ENCODE measurements at places on chromosomes 3 and 15.

- DNase-seq = no peak
Measured at GRCh38 chr15:56207711-56208110, 36.0 kb downstream of the RFX7 start.

- DNase-seq = no peak
Measured at GRCh38 chr15:41961001-41961518, 11.3 kb downstream of the EHD4 start.

- DNase-seq = no peak
Measured at GRCh38 chr3:125582707-125583106, 12.6 kb downstream of the OSBPL11 start.

DNA sequence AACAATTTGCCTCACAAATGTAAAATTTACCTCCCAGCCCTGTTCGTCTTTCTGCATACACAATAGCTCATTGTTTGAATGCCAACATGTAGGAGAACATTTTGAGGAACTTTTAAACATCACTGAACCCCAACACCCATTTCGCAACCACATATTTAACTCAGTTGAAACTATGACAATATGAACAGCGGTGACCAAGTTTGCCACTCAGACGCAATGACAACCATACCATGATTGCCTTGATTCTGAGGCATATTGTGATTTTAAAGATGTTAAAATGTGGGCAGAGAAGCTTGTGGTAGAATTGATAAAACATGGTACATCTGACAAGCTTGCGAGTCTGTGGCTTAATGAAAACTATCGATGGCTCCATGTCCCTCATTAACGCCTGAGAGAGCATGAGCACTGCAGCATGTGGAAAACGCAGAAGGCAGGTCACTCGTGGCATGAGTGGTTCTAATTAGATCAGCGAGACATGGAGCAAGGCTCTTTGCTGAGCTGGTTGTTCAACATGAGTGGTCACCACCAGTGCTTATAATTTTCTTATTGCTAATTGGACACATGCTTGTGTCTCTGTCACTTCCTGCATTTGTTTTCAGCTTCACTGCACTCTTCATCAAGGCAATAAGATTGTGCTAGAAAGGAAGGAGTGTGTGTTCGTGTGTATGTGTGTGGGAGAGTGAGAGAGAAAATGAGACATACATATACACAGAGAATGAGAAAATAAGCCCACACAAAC, 116.8 kb downstream of the CHST2 start:
- no peak for DNase-seq

GRCh38 chr15:75198560-75199356, 2.9 kb upstream of the C15orf39 start:
- peak; percentile 54 for DNase-seq

DNA sequence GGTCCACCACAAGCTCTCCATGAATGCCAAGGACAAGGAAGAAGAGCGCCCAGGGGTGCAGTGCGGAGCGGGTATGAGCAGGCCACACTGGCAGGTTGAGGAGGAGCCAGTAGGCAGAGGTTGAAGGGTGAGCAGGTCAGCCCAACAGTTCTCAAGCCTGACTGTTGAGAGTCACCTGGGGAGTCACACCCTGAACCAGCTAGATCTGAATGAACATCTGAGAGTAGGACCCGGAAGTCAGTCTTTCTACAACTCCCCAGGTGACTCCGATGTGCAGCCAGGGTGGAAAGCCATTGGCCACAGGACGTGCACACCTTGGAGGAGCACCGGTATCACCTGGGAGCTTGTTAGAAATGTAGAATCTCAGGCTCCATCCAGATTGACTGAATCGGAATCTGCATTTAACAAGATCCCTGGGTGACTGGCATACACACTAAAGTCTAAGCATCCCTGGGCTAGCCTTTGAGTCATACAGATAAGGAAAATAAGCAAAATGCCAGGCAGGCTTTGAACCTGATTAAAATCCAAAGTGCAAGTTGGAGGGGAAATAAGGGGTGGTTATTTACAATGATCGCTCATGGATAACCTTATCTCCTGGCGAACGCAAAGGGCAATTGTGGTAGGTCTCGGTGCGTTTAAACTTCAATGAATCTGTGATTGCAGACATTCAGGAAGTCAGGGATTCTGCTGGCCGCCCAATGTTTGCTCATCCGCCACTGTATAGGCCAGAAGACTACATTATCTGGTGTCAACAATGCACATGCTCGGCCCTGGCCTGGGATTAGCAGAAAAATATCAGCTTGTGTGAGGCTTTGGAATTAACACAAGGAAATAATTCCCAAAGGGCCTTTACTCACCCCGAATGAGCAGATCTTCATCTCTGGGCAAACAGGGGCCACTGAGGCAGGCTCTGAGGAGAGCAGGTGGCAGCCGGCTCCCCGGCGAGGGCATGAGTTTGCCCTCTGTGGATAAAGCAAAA, 11.7 kb upstream of the LYZL4 start:
- DNase-seq = no peak

DNA sequence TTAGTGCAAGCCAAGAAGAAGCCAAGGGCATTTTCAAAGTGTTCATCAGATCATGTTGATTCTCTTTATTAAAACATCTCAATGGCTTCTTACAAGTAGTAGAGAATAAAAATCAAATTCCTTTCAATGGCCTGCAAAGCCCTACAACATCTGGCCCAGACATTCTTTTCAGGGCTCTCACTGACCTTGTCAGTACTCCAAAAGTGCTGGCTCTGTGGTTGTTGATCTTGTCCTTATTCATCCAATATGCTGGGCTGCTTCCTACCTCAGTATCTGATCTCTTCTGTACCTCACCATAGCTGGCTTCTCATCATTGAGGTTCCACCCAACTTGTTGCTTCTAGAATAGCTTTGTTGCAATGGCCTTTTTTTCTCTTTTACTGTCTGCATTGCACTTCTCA, 74.0 kb upstream of the SAMMSON start:
- DNase-seq = no peak

DNA sequence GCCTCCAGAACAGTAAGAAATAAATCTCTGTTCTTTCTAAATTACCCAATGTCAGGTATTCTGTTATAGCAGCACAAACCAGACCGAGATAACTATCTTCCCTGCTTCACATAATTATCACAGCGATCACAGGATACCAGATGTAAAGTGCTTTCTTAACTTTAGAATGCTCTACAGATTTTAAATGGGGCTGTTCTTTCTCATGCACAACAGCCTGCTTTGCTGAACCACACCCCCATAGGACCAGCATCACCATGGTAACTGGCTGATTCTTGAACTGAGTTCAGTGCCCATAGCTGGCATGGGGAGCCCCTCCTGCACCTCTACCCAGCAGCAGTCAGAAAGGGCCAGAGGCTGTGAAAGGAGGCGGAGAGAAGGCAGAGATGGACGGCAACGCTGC, 7.8 kb downstream of the CD80 start:
- no peak for DNase-seq

DNA sequence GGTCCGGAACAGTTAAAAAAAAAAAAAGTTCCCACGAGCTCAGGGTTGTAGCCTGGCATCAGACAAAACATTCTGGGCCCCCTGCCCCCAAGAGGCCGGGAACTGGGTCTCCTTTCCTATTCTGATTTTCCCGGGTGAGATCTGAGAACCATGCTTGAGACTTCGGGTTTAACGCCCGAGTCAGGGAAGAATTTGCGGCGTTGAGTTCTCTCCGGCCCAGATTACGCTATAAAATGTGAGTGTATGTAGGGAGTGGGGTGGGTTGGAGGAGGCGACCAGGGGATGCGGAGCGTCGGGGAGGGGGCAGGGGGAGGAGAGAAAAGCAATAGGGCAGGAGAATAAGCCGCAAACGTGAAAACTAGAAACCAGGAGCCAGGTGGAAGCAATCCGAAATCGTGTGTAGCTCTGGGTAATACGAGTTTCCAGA, 2.7 kb downstream of the ZIC1 start:
- DNase-seq = no peak

GRCh38 chr15:90871139-90871715, 2.8 kb downstream of the FURIN start:
- DNase-seq = peak; percentile 51

DNA sequence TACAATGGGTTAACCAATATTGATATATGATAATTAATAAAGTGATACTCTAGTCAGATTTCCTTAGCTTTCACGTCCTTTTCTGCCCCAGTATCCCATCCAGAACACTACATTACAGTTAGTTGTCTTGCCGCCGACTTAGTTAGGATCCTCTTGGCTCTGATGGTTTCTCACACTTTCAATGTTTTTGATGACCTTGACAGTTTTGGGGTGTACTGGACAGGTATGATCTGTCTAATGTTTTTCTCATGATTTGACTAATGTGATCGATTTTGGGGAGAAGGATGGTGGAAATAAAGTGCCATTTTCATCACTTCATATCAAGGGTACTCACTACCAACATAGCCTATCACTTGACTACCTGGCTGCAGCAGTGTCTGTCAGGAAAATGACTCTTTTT, 245.0 kb upstream of the TMC3 start:
- DNase-seq = no peak

GRCh38 chr3:171374661-171375285, 85.4 kb downstream of the TNIK start:
- no peak for DNase-seq

- DNase-seq = peak; percentile 85
Measured at GRCh38 chr15:98800437-98801233, 152.3 kb downstream of the IGF1R start.

DNA sequence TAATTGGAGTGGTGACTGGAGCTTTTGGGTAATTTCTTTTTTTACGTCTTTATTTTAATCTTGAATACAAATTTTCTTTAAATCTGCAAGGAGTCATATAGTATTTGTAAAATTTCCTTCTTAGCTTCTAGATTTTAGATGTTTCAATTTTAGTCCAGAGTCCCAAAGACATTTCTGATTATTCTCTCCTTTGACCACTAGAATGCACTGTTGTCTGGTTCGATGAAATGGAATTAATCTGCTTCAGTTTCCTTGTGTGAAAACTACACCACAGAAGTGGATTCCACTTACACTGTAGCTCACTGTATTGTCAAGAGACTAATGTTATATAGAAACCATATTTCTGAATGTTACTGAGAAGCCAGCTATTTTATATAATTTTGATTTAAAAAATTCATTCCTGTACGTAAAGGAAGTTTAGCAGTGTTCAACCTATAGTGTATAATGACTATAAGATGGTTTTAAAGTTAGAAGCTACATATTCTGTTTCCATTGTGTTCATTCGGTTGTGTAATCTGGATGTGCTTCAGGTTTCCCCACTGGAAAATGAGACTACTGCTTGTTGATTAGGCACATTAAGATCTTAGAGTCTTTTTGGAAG, 6.1 kb downstream of the GRAMD1C start:
- DNase-seq = peak; percentile 68

DNA sequence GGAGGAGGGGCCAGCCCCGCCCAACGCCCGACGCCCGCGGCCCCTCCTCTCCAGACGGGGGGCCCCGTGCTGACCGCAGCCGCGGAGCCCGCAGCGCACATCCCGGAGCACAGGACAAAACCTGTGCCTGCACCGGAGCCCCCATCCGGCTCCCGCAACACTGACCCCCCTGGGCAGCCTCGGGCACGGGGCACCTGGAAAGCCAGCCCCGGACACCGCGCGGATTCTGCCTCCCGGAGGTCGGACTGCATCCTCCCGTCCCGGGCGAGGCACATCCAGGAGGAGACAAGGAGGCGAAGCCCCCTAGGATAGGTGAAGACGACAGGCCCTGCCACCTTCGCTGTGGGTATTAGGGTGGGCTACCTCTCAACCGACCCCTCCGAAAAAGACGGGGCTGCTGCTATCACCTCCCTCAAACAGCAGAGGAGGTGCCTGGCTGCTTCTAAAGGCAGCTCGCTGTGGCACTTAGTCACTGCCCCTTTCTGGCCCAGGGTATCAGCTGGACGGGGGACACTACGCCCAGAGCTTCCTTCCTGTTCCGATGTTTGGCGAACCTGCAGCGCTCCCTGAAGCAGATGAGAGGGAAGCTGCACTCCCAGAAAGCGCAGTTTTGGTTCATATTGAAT, 10.6 kb downstream of the XXYLT1 start:
- DNase-seq = no peak

- no peak for DNase-seq
Measured at GRCh38 chr3:20072422-20072821, 32.2 kb downstream of the KAT2B start.

DNA sequence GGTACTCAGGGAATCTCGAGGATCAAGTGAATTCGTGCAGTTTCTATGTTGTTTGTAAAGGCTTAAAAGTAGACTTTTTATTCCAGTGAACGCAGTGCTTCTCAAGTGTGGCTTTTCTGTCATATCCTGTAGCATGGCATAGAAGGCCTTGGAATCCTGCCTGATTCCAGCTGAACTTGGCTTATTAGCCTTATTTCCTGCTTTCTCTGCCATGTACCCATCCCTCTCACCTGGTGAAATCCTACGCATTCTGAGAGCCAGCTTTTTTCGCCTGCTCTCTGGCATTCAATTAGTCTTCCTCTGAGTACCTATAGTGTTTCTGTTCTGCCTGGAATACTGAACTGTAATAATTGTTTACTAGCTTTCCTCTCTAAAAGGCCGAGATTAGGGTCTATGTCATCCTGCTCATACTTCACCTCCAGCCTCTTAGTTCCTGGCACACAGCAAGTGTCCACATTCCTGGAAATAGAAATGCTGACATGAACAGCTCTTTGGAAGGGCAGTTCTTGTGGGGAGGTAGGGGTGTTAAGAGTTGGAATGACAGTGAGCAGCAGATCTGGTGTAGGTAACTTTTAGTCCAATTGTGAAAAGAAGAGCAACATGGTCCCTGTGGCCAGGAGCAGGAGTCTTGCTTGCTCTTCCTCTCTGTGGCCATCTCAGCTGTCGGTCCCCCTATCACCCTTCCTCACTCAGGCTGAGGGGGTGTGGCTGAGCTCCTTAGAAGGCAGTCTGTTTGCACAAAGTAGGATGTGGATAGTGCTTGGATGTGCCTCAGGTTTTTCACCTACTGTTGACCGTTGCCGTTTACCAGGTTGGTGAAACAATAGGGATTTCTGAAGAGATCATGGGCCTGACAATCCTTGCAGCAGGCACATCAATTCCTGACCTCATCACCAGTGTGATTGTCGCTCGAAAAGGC, 30.4 kb downstream of the SLC24A1 start:
- no peak for DNase-seq

DNA sequence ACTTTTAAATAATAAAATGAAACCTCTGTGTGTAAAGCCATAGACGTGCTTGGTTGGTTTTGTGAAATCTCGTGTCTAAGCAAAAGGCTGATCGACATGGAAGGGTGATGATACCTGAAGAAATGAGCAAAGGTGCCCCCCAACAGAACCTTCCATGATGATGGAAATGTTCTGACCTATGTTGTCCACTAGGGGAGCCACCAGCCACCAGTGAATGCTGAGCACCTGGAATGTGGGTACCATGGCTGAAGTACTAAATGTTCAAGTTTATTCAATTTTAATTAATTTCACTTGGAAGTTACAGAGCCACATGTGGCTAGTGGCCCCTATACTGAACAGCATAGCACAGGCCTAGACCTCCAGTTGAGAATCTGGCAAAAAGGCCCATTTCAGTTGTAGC, 158.8 kb downstream of the POLR2M start:
- no peak for DNase-seq

DNA sequence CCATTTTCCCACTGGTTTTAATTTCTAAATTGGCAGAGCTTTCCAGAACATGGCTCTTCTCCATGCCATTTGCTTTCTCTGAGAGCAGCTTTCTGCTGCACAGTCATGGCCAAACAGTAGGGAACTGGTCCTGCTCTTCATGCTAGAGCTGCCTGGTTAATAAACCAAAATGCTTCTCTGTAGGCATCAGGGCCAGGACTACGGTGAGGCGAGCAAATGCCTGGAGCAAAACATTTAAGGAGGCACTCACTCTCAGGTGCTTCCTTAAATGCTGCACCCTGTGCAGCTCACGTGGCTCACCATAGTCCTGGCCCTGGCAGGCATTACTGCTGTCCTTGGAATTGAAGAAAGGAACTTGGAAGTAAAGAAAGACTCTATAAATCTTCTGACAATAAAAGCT, 48.5 kb upstream of the PPP2R3A start:
- no peak for DNase-seq
